ENCODE measurements at places on chromosomes 7 and 10. TPM values are rescaled to one million over a fixed set of nuclear protein-coding genes. Genes with fewer than 3 reads are reported as not detected.

Gene PAX2
- not detected for total RNA-seq

Gene SPDYE18
- total RNA-seq: 0.51 TPM

Gene CPA2
- total RNA-seq: not detected

Gene CCL24
- not detected for total RNA-seq

Gene LRRC61
- 15.6 TPM for total RNA-seq

Gene CRTAC1
- not detected for total RNA-seq

Gene MORN4
- total RNA-seq: 2.0 TPM

Gene ZNF282
- 11.5 TPM for total RNA-seq

DNA sequence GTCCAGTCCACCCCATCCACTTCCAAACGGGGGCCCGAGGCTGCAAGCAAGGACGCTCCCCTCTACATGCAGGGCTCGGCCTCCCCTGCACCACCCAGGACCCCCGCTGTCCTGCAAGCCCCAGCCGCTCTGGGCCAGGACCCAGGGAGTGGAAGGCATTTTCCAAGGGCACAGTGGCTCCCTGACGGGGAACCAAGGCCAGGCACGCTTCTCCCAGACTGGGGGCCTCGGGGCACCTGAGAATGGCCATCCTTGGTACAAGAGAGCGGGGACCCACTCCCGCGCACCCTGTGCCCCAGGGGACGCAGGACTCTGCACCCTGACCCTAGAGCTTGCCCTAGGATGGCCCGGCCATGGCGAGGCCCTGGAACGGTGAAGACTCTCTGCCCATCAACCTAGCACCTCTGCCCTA, 545 bp upstream of the AKR1E2 start:
- peak overlapping the region; percentile 78 for H3K27ac ChIP-seq
- H3K27me3 ChIP-seq: no peaks in the 10 kb centered on the region
- no peaks in the 10 kb centered on the region for H3K36me3 ChIP-seq
- DNase-seq: no peak
- no peak overlapping the region for H3K4me3 ChIP-seq

- no peak overlapping the region for H3K4me3 ChIP-seq
- DNase-seq: no peak
- peaks cover 23% of the 10 kb centered on the region for H3K27me3 ChIP-seq
- H3K36me3 ChIP-seq: no peaks in the 10 kb centered on the region
- no peaks in the 10 kb centered on the region for H3K4me1 ChIP-seq
- H3K27ac ChIP-seq: no peak overlapping the region
Observed at GRCh38 chr7:122300211-122300932, 4.2 kb downstream of the FEZF1 start.

GRCh38 chr7:97011536-97012364, 6.4 kb downstream of the DLX6 start:
- no peaks in the 10 kb centered on the region for H3K4me1 ChIP-seq
- no peak for DNase-seq
- H3K27ac ChIP-seq: no peak overlapping the region
- no peaks in the 10 kb centered on the region for H3K36me3 ChIP-seq

DNA sequence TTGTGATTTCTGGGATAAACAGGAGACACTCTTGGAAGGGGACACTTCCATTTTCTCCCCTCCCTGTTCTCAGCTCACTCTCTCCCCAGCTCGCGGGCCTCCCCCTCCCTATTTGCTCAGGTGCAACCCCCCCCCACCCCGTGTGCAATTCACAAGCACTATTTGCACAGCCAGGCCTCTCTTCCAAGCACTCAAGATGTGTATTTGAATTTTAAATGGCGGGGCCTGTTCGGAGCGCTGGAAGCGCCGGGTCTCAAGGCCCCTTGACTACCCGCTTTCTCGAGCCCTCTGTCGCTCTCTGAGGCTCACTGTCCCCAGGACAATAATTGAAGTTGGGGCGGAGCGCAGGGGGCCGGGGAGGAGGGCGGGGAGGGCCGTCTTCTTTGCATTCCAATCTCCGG, 7.8 kb downstream of the SHH start:
- H3K4me1 ChIP-seq: no peaks in the 10 kb centered on the region
- no peaks in the 10 kb centered on the region for H3K36me3 ChIP-seq
- no peaks in the 10 kb centered on the region for H3K27me3 ChIP-seq
- H3K27ac ChIP-seq: no peak overlapping the region
- H3K4me3 ChIP-seq: no peak overlapping the region

DNA sequence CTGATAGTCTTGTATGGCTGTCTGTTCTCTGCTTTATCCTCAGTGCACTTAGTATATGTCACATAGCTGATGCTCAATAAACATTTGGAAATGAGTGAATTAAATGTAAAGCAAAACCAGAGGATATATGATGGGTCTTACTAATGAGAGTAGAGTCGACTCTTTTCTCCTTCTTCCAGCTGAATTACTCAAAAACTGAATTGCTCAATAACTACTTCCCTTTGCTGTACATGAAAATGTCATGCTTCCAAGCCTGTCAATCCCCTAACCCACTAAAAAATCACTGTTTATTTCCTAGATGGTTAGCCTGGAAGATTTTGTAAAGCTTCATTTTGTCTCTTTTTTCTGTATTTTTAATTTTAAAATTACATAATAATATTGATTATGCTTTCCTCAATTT, 88.0 kb downstream of the OR13A1 start:
- H3K36me3 ChIP-seq: no peaks in the 10 kb centered on the region
- no peak overlapping the region for H3K4me3 ChIP-seq
- DNase-seq: no peak
- H3K27me3 ChIP-seq: no peaks in the 10 kb centered on the region

DNA sequence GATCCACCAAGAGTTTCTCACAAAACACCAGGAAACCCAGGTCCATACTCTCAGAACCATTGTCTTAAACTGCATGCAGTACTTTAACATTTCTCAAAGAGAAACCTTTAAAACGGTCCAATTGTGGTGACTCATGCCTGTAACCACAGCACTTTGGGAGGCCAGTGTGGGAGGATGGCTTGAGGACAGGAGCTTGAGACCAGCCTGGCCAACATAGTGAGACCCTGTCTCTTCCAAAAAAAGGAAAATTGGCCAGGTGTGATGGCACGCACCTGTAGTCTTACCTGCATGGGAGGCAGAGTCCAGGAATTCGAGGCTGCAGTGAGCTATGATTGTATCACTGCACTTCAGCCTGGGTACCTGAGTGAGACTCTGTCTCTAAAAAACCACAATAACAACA, 97.5 kb upstream of the OIT3 start:
- H3K27me3 ChIP-seq: no peaks in the 10 kb centered on the region
- no peak overlapping the region for H3K4me3 ChIP-seq
- no peak overlapping the region for H3K27ac ChIP-seq
- H3K4me1 ChIP-seq: no peaks in the 10 kb centered on the region

GRCh38 chr7:105354383-105354782, 34.3 kb downstream of the SRPK2 start:
- H3K36me3 ChIP-seq: no peaks in the 10 kb centered on the region
- no peak overlapping the region for H3K27ac ChIP-seq
- H3K27me3 ChIP-seq: no peaks in the 10 kb centered on the region
- peaks cover 5% of the 10 kb centered on the region for H3K4me1 ChIP-seq
- H3K4me3 ChIP-seq: no peak overlapping the region

GRCh38 chr10:101725296-101726114, 30.5 kb upstream of the FBXW4 start:
- no peak overlapping the region for H3K27ac ChIP-seq
- H3K4me3 ChIP-seq: no peak overlapping the region
- H3K36me3 ChIP-seq: no peaks in the 10 kb centered on the region
- H3K27me3 ChIP-seq: no peaks in the 10 kb centered on the region
- DNase-seq: no peak

GRCh38 chr10:69748621-69749020, 53.1 kb upstream of the COL13A1 start:
- DNase-seq: no peak
- H3K36me3 ChIP-seq: no peaks in the 10 kb centered on the region
- no peak overlapping the region for H3K4me3 ChIP-seq
- no peak overlapping the region for H3K27ac ChIP-seq

DNA sequence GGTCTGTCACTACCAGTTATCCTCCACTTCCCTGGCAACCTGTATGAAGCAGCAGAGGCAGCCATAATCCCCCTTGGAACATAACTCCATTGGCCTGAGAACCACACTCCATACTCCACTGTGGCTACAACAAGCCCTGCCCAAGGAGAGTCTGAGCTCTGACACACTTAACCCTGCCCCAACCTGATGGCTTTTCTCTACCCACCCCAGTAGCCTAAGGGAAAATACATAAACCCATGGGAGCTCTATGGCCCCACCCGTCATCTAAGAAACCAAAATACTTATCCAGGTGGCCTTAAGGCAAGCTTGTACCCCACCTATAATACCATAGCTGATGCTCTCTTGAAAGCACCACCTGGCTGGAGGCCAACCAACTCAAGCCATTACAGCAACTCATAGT, 324.8 kb upstream of the GLI3 start:
- H3K4me3 ChIP-seq: no peak overlapping the region
- H3K27ac ChIP-seq: no peak overlapping the region
- H3K4me1 ChIP-seq: no peaks in the 10 kb centered on the region
- no peaks in the 10 kb centered on the region for H3K36me3 ChIP-seq

GRCh38 chr10:15545884-15546283, 173.8 kb downstream of the ITGA8 start:
- no peaks in the 10 kb centered on the region for H3K4me1 ChIP-seq
- H3K4me3 ChIP-seq: no peak overlapping the region
- H3K27ac ChIP-seq: no peak overlapping the region
- no peaks in the 10 kb centered on the region for H3K36me3 ChIP-seq
- DNase-seq: no peak
- no peaks in the 10 kb centered on the region for H3K27me3 ChIP-seq

DNA sequence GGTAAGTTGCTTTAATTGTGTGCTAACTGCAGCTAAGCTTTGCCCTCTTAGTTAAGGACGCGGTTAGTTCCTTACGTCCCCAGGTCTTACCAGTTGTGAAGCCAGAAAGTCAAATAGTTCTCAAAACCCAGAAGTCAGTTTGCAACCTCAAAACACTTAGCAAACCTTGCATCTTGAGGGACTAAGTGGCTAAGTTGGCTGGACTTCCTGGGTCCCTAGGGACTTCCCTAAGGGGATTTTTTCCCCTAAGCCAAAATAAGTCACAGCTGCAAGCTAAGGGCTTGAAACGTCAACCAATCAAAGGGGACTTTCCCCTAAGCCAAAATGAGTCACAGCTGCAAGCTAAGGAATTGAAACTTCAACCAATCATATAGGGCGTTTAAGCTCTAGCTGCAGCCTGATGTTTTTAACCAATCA, 36.2 kb upstream of the HECW1 start:
- H3K4me1 ChIP-seq: no peaks in the 10 kb centered on the region
- DNase-seq: no peak
- H3K4me3 ChIP-seq: no peak overlapping the region
- no peaks in the 10 kb centered on the region for H3K36me3 ChIP-seq
- no peak overlapping the region for H3K27ac ChIP-seq

DNA sequence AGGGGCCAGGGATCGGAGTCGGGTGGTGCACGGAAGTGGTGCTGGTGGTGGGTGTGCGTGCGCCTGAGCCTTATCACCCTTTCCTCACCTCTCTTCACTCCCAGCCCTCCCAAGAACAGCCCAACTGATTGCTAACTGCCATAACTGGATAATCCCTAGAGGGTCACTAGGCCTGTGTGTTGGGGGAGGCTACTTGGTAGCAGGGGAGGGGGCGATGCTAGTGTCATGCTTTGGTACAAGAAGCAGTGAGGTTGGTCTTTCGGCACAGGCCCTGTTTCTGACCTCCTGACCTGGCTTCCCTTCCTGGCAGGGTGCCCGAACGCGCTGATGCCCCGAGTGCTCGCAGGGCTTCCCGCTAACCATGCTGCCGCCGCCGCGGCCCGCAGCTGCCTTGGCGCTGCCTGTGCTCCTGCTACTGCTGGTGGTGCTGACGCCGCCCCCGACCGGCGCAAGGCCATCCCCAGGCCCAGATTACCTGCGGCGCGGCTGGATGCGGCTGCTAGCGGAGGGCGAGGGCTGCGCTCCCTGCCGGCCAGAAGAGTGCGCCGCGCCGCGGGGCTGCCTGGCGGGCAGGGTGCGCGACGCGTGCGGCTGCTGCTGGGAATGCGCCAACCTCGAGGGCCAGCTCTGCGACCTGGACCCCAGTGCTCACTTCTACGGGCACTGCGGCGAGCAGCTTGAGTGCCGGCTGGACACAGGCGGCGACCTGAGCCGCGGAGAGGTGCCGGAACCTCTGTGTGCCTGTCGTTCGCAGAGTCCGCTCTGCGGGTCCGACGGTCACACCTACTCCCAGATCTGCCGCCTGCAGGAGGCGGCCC, 652 bp downstream of the KAZALD1 start:
- peaks cover 22% of the 10 kb centered on the region for H3K4me1 ChIP-seq
- peak; percentile 76 for DNase-seq
- no peaks in the 10 kb centered on the region for H3K36me3 ChIP-seq

DNA sequence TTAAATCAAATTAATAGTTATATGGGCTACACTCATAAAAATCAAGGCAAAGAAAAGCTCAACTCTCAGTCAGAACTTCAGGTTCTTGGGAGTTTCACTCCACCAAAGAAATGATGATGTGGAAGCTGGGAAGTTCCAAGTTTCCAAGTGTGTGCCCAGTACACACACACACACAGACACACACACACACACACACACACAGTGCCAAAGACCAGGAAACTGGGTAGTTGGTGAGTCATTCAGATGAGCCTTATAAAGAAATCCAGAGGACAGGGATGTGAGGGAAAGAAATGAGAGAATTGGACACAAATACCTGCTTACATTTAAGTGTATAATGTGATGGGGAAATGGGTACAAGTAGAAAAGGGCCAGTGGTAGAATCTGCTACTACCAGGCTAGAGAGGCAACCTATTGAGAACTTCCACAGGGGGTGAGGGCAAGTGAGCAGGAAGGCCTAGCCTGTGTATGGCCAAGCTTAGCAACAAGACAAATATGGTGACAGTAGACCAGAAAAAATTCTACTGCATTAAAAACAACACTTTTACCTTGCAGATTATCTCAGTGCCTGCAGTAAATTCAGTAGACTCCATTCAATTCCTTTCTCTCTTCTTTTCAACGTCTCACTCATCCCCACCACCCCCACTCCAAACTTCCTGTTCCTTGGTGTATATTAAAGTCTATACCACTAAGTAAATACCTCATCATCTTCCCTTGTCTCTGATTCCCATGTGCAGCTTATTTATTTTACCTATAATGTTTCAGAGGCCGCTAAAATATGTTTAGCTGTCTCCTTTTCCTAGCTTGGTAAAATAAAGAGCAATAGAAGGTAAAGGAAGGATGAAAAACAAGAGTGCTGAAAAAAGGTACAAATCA, 95.0 kb downstream of the CABCOCO1 start:
- H3K4me1 ChIP-seq: no peaks in the 10 kb centered on the region
- no peak for DNase-seq
- no peaks in the 10 kb centered on the region for H3K36me3 ChIP-seq
- no peak overlapping the region for H3K4me3 ChIP-seq

DNA sequence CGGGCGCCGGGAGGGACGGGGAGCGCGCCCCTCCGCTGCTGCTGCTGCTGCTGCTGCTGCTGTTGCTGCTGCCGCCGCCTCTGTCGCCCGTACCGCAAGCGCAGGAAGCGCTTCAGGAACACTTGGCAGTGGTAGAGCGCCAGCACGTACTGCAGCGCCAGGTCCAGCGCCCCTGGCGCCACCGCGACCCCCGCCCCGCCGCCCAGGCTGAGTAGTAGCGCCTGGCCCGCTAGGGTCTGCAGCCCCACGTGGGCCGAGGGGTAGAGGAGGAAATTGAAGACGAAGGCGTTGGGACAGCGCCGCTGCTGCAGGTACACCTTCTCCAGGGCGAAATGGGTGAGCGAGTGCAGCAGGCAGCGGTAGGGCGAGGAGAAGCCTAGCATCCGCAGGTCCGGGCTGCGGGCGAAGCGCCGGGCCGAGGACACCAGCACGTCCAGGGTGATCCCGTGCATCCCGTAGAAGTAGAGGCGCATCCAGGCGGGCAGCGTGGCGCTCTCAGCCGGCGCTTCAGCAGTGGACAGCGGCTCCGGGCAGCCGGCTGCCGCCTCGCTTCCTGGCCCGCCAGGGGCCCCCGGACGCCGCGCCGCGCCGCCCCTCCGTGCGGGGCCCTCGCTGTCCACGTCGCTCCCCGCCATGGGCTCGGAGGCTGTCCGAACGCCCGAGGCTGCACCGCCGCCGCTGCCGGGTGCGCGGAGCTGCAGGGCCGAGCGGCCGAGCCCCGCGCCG, at the start of gene TMEM229A:
TMEM229A (minus strand) TSS at position 699 of the 726 bp plus-strand sequence; CDS start at position 635, 64 bp downstream.
- peak within 1 kb of the TSS; percentile 42 for H3K4me3 ChIP-seq
- H3K4me1 ChIP-seq: no peaks in the 10 kb centered on the region
- H3K27me3 ChIP-seq: peaks cover 18% of the 10 kb centered on the region
- no peaks in the 10 kb centered on the region for H3K36me3 ChIP-seq

Data from right lobe of liver (tissue), 6 donors.